ENCODE measurements at places on chromosomes 4 and X. TPM values are rescaled to one million over a fixed set of nuclear protein-coding genes. Genes with fewer than 3 reads are reported as not detected.

Gene MAGEC2
- total RNA-seq = not detected

Gene PCDH7
- total RNA-seq = 0.06 TPM

Gene CTAG2
- not detected for total RNA-seq

Gene CXorf49
- total RNA-seq = not detected

Gene ANOS1
- total RNA-seq = 0.06 TPM

Gene RAB40A
- total RNA-seq = not detected

Gene RHOXF2B
- total RNA-seq = not detected

Data from A549 treated with CpdA at 1 μM for 4 hours (cell line).